ENCODE measurements at places on chromosomes 16 and 17.

DNA sequence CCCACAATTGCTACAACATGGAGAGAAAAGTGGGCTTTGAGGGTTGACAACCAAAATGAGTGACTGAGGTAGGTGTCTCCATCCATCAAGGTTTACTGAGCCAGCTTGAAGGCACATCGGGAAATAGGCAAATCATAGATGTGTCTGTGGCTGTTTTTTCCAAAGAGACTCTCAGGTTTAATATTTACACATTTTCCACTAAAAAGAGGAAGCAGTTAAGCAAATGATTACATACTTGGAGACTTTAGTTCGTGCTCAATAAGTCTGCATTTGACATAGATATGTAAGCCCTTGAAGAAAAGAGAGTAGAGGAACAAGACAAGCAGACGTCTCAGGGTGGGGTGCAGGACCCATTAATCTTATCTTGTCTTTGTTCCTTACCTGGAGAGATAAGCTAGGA lies 148.9 kb upstream of the COX10 start:
- DNase-seq, result no peak

GRCh38 chr16:81936209-81937000 lies 74.9 kb downstream of the SDR42E1 start:
- no peak for DNase-seq

- no peak for DNase-seq
Observed at GRCh38 chr17:29584452-29585079, 4.9 kb downstream of the GIT1 start.

GRCh38 chr17:43695970-43696865 lies 34.5 kb upstream of the MEOX1 start:
- DNase-seq, result peak; percentile 49

GRCh38 chr17:70929226-70929625 lies 759.9 kb downstream of the KCNJ2 start:
- no peak for DNase-seq

DNA sequence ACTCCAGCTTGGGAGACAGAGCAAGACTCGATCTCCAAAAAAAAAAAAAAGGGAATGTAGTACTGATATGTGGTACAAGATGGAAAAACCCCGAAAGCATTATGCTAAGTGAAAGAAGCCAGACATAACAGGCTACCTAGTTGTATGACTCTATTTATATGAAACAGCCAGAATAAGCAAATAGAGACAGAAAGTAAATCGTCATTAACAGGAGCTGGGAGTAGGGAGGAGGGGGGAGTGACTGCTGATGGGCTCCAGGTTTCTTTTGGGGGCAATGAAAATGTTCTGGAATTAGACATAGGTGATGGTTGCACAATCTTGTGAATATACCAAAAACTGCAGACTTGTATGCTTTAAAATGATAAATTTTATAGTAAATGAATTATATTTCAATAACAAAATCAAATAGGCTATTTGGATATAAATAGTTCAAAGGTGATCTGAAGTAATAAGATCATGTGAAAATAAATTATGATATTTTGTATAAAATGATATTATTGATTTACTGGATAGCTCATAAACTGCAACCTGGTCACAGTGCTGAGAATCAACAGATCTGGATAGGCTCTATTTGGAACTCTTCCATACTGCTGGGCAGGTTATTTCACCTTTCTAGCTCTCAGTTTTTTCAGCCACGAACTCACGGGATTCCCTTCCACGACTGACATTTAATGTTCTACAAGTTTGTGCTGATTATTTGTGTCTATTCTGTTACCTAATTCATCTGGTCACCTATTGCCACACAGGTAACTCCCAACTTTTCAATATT lies 27.1 kb downstream of the ZNF652 start:
- DNase-seq, result no peak

DNA sequence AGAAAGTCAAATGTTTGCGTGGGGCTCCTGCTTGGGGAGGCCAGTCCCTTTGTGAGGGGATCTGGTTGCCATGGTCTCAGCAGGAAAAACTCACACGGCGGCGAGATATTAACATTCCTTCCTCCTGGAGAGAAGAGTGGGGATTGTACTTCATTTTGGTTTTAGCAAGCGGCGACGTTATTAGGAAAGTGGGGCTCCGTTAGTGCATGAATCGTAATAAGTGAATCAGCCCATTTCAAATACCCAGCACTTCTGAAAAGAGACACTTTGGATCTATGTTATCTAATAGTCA lies 41.6 kb upstream of the METRNL start:
- DNase-seq, result peak; percentile 48

DNA sequence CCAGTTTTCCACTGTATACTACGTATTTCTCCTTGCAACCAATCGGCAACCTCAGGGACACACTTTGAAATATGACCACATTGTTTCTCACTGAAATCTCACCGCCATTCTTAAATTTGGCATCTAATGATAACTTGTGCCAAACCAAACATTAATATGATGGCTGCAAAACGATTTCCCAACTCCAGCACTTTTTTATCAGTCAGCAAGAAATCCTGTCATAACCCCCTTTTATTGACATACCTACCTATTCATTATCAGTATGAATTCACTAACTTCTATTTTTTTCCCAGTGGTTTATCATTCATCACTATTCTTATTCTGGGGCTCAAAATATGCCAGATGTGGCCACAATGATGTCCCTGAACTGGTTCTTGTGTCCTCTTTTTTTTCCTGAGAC lies 15.8 kb downstream of the MBTD1 start:
- no peak for DNase-seq

GRCh38 chr17:12982224-12982623 lies 35.6 kb downstream of the ELAC2 start:
- no peak for DNase-seq

DNA sequence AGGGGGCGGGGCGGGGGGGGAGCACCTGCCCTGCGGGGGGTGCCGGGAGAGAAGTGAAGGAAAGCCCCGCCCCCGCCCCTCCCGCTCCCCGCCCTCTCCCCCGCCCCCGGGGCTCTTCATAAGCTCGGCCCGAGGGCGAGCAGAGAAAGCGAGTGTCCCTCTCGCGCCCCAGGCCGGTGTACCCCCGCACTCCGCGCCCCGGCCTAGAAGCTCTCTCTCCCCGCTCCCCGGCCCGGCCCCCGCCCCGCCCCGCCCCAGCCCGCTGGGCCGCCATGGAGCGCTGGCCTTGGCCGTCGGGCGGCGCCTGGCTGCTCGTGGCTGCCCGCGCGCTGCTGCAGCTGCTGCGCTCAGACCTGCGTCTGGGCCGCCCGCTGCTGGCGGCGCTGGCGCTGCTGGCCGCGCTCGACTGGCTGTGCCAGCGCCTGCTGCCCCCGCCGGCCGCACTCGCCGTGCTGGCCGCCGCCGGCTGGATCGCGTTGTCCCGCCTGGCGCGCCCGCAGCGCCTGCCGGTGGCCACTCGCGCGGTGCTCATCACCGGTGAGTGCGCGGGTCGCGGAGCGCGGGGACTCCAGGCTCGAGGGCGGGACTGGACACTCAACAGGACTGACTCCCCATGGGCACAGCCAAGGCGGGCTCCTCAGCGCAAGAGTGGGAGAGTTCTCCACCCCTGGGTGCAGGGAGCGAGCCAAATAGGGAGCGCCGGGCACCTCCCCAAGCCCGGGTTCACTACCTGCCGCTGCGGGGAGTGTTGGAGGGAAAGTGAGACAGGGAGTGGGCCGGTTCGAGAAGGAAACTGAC lies at the start of gene HSD11B2:
Gene HSD11B2 (plus strand): TSS at position 145 of the 798 bp plus-strand sequence. CDS start 128 bp downstream, at position 273.
- DNase-seq, result peak; percentile 71

DNA sequence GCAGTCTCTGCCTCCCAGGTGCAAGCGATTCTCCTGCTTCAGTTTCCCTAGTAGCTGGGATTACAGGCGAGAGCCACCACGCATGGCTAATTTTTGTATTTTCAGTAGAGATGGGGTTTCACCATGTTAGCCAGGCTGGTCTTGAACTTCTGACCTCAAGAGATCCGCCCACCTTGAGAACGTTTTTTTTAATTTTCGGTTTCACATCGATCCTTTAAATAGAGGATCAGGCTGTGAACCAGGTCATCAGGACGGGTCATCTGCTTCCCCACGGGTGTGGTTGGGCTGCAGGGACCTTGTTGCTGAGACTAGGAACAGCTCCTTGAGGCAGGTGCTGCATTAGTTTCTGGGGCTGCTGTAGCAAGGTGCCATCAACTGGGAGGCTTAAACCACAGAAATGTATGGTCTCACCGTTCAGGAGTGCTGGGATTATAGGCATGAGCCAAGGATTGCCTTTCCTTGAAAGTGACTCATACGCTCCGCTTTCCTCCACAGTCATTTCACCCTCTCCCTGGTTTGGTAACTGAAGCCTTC lies 7.9 kb upstream of the NAGPA start:
- no peak for DNase-seq

DNA sequence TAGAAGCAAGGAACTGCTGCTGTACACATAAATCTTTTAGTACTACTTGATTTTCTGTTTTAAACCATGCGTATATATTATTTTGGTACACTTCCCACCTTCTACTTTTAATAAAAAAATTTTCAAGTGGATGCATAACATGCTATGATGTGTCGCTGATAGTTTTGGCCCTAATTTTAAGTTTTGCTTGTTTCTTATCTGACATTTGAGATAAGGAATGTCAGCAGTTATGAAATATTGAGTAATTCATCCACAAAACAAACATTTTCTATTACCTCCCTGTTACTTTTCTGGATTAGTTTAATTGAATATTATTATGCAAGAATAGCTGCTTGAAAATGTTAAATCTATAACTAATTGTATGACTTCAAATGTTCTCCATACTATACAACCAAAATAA lies 35.8 kb downstream of the N4BP1 start:
- no peak for DNase-seq

DNA sequence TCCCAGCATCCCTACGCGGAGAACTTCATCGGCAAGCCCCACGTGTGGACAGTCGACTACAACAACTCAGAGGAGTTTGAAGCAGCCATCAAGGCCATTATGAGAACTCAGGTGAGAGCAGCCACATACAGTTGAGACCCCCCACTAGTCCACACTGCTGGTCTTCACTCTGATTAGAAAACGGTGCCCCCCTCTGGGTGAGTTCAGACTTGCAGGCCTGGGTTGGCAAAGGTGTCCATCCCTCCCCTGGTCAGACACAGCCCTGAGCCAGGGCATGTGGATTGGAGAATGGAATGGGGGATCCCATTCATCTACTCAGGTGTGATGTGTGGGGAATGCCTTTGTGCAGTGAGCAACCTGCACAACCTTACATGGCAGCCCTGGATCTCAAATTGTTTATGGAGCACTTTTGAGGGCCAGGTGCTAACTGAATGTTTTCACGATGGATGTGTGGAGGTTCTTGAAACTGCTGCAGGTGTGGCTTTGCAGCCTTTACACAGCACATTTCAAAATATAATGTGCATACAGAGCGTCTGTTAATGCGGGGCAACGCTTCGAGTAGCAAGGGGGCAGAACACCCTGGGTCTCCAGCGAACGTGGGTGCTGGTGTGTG lies 72.6 kb downstream of the MGAT5B start:
- DNase-seq, result no peak

DNA sequence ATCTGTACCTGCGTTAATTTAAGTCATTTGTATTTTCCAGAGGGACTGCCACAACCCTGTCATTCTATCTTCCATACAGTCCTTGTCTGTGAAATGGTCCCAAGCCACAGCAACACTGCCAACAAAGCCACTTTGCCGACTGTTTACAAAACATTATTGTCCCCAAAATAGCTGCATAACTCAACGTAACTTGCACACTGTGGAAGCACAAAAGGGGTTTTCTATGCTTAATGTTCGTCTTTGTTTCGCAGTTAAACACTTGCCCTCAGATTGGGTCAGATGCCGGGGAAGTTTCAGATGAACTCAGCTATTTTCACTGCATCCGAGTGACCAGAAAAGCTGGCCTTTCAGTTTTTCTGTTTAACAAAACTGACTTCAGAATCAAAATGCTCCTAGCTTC lies 4.6 kb downstream of the SEC14L5 start:
- no peak for DNase-seq

DNA sequence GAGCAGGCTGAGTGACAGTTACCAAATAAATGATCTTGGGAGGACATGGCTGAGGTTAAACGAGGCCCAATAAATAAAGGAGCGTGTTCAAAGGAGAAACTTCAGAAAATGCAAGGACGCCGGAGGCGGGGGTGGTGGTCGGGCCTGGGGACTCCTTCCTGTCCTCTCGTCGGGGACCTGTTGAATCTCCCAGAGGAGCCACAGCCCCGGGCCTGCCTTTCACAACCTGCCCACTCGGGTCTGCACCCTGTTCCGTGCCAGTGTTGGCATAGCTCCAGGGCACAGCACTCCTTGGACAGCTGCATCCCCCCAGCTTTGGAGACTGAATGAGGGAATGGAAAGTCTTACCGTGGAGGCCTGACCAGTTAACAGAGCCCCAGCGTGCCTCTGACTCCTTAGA lies 8.1 kb upstream of the TBX4 start:
- DNase-seq, result no peak

GRCh38 chr17:63995626-63996025 lies 2.5 kb upstream of the PRR29 start:
- no peak for DNase-seq

DNA sequence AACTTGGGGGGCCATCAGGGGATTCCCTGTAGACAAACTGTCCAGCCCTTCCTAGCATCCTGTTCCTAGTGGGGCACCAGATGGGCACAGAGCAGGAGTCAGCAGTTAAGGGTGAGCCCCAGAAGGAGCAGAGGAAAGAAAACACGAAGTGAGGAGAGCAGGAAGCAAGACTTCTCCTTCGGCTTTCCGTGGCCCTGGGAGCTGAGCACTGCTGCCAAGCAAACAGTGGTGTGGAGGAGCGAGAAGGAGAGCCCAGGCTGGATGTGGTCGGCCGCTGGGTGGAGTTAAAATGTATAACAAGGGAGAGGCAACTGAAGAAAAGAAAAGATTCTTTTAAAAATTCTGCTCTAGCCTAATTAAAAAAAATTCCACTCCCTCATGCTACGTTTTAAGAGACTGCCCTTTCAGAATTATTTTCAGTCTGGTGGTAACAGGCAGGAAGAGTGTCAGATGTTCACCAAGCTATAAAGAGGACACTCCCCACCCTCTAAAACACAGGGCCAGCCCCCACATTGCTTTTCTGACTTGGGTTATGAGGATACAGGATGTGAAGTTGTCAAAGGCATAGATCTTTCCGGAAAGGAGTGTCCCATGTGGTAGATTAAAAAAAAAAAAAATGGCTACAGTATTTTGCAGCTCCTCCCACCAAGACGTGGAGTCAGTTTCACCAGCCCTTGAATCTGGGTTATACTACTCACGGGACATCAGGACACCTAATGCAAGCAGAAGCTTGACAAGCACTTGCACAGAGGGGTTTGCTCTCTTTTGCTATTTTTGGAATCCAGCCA lies 74.9 kb upstream of the ZFHX3 start:
- DNase-seq, result peak; percentile 61

GRCh38 chr17:51083981-51084380 lies 36.7 kb downstream of the SPAG9 start:
- no peak for DNase-seq

- peak; percentile 81 for DNase-seq
Observed at GRCh38 chr17:17859909-17860765, 23.4 kb upstream of the SREBF1 start.

- no peak for DNase-seq
Observed at GRCh38 chr17:59491353-59492090, 73.9 kb upstream of the DHX40 start.

- no peak for DNase-seq
Observed at GRCh38 chr16:83619381-83620150, 188.2 kb upstream of the HSBP1 start.

GRCh38 chr17:2004435-2004952 lies 20.6 kb downstream of the RTN4RL1 start:
- no peak for DNase-seq

GRCh38 chr17:17736205-17737183 lies 55.2 kb downstream of the RAI1 start:
- no peak for DNase-seq

All from stomach (tissue), 19 donors.